ENCODE measurements at places on chromosomes 2 and 18.
A peak's percentile ranks its signal among the peaks of the same experiment; 100 is the strongest.

GRCh38 chr2:100427111-100427510 lies 9.6 kb upstream of the CHST10 start:
- no peak for DNase-seq

DNA sequence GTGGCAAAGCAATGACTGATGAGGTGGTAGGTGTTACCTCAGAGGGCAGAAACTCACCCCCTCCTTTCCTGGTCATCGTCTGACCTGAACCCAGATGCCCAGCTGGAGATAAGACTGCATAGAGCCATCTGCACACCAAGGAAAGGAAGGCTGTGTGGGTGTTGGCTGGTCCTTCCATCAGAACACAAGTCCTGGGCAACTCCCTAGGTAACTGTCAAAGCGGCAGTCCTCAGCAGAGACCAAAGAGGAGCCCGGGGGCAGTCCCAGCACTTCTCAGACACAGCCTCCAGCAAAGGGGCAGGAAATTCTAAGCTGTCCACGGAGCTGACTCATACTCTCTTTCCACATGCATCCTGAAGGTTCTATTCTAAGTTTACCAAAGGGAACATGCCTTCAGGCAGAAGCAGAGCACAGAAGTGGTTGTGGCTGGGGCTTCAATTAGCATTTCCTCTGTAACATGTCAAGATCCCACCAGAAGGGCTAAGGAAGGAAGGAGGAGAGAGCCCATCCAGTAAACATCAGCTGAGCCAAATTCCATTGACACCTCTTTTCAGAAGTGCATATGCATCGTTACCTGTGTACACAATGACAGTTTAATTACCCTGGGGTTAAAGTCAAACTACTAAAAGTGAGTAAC lies 54.7 kb downstream of the SPRED2 start:
- DNase-seq, result no peak

- DNase-seq, result no peak
Observed at GRCh38 chr2:127762441-127762840, 48.5 kb downstream of the WDR33 start.

- no peak for DNase-seq
Observed at GRCh38 chr2:8495189-8495989, 186.5 kb upstream of the ID2 start.

DNA sequence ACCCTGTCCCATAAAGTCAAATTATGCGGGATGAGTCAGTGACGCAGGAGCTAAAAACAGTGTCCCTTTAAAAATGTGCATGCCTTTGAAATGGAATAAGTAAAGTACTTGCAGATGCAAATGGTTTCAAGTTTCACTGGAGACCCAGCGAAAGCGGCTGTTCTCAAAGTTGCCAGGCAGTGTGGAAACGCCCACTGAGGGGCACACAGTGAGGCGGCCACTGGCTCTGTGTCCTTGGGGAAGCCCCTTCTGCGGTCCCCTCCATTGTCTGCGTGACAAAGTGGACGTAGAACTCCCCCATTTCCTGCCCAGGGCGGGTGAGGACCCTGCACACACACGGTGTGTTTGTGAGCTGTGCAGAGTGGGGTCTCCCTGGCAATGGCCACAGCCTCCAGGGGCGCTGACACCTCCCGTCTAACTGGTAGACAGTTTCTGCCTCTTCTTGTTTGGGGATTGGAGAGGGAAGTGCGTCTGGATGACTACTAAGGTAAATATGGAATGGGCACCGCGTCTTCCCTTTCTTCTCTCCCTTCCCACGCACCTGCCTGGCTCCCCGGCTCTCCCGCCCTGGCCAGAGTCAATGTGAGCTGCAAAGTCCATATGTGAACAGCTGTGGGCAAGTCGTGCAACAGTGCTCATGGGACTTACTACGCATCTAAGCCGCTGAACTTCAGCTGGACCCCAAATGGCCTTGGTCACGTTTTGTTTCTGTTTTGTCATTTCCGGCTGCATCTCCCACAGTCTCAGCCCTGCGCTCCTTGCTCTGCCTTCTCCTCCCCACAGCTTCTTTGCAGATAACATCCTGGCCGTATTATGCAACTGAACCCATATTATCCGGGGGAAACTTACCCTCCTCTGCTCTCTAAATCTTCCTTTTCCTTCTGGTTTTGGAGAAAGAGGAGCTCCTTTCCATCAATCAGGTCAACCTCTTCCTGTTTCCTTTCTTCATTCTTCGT lies 33.7 kb upstream of the ZNF516 start:
- no peak for DNase-seq

DNA sequence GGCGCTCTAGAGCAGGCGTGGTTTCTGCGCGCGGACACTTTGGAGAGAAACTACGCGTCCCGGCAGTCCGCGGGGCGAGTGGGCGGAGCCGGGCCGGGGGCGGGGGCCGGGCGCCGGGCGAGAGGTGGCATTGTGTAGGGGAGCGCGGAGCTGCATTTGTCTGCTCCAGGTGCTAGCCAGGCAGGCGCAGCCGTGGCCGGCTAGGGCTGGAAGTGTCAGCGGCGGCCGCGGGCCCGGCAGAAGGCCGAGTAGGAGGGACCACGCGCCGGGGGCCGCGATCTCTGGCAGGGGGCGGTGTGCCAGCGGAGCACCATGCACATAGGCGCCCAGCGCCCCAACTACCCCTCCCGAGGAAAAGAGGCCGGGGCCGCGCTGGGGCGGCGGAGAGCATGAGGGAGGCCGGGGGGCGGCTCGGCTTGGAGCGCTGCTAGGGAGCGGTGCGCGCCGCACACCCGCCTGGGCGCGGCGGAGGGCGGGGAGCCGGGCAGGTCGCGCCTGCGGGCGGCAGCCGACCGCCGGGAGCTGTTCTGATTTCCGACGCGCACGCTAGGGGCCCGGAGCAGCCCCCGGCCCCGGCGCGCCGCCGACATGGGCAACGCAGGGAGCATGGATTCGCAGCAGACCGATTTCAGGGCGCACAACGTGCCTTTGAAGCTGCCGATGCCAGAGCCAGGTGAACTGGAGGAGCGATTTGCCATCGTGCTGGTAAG lies at the start of gene FMNL2:
Gene FMNL2 (plus strand): TSS at position 159 of the 710 bp plus-strand sequence.
- DNase-seq, result peak; percentile 92

DNA sequence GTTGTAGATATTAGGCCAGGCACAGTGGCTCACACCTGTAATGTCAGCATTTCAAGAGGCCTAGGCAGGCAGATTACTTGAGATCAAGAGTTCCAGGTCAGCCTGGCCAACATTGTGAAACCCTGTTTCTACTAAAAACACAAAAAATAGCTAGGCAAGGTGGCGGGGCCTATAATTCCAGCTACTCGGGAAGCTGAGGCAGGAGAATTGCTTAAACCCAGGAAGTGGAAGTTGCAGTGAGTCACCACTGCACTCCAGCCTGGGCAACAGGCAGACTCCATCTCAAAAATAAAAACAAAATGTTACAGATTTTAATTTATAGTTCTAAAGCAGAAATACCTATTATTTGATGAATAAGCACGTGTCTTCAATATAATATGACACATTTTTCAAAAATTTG lies 65.6 kb upstream of the UBXN4 start:
- no peak for DNase-seq

GRCh38 chr2:227834423-227834822 lies 20.8 kb downstream of the CCL20 start:
- DNase-seq, result no peak

GRCh38 chr2:231900486-231900942 lies 25.7 kb downstream of the NPPC start:
- DNase-seq, result peak; percentile 92

DNA sequence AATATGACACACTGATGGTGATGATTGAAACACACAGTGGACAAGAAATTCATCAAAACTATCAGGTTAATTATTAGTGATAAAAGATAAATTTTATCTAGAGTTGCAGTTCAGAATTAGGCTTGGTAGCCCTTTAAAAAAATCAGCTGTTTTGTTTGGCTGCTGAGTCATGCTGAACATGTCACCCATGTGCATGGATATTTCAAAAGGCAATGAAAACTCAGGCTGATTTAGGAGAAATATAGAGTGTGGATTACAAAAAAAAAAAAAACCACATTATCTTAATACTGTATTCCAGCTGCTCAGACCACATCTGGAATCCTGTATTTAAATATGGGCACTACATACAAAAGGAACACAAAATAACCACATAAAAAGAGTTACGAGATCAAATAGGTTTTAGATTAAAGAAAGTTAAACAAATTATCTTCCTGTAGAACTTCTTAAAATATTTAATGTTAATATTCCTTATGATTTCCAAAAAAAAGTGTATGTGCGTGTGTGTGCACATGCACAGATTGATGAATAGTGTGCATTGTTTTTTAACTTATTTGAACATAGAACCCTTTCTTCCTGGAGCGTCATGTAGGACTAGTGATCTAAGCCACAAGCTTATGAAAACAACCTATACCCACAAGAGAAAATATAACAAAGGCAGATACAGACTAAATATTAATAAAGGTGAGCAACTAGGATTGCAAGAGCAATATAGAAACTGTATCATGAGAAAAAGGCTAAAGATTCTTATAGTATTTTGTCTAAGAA lies 186.2 kb downstream of the STK39 start:
- no peak for DNase-seq

GRCh38 chr18:70554854-70555445 lies 266.1 kb downstream of the SOCS6 start:
- no peak for DNase-seq

- DNase-seq, result no peak
Observed at GRCh38 chr2:102044967-102045489, 53.3 kb downstream of the IL1R2 start.

DNA sequence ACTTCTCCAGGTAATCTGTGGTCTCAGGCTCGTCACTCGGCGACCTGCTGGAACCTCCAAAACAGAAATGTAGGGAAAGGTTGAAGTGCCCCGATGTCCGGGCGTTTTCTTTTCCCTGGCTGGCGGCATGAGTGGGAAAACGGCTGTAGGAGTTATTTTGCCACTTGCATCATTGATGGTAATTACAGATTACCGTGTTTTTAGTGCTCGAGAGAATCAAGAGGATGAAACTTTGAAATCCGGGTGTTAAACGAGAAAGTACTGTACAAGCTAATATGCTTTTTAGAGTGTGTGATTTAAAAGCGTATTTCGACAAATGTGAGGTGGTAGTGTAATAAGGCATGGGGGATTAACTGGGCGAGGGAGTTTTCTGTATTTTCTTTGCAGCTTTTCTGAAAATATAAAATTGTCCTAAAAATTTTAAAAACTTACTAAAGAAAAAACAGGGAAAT lies 819 bp downstream of the GRHL1 start:
- DNase-seq, result no peak

DNA sequence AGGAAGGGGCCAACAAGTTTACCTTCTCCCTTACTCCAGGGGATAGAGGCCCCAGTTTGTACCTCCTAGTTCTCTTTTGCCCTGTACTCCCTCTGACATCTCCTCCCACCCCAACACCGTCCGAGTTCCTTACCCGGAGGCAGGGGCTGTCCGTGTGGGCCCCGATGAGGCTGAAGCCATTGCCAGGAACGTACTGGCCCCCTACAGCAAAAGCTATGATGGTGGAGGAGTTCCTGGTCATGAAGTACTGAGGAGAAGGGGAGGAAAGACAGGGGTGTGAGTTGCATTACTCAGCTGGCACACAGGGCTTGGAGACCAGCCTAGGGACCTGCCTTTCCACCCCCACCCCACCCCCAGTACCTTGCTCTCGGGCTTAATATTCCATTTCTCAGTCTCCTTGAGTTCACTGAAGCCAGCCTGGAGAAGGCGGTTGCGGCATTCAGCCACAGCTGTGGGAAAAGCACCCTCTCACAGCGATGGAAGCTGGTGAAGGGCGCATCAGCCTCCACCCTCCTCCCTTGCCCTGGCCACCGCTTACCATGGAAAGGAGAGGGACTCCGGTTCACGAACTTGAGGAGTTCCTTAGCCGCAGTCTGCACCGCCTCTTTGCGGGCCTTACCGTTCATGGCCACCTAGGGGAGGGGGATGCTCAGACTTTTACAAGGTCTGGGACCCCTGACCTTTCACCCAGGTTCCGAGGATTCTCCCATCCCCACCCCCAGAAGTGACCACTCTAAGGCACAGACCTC lies 1.0 kb downstream of the DNPEP start:
- no peak for DNase-seq

GRCh38 chr2:174544156-174544555 lies 53.4 kb downstream of the WIPF1 start:
- no peak for DNase-seq

All from upper lobe of right lung (tissue), 1 donor.